ENCODE measurements at places on chromosomes 16 and 17. TPM values are rescaled to one million over a fixed set of nuclear protein-coding genes. Genes with fewer than 3 reads are reported as not detected.

ZPBP2 gene
- not detected for total RNA-seq

KRTAP2-1 gene
- total RNA-seq = not detected

ADAP2 gene
- 0.37 TPM for total RNA-seq

YBX2 gene
- total RNA-seq = not detected

CCL1 gene
- not detected for total RNA-seq

CORO1A gene
- total RNA-seq = 0.73 TPM

KCNH6 gene
- not detected for total RNA-seq

BAHCC1 gene
- 6.2 TPM for total RNA-seq

TBC1D3D gene
- total RNA-seq = 0.59 TPM

DYNLRB2 gene
- 0.73 TPM for total RNA-seq

CCDC154 gene
- under 0.01 TPM for total RNA-seq

MYOCD gene
- total RNA-seq = not detected

EVI2B gene
- 1.4 TPM for total RNA-seq
